Common myeloid progenitor, CD34-positive (primary cell): ENCODE measurements at places on chromosomes 16 and 17.

GRCh38 chr17:51662204-51663056 is 402.1 kb downstream of the UTP18 start:
- DNase-seq, result no peak

- DNase-seq, result no peak
Observed at GRCh38 chr16:48131201-48131935, 24.4 kb downstream of the ABCC12 start.

DNA sequence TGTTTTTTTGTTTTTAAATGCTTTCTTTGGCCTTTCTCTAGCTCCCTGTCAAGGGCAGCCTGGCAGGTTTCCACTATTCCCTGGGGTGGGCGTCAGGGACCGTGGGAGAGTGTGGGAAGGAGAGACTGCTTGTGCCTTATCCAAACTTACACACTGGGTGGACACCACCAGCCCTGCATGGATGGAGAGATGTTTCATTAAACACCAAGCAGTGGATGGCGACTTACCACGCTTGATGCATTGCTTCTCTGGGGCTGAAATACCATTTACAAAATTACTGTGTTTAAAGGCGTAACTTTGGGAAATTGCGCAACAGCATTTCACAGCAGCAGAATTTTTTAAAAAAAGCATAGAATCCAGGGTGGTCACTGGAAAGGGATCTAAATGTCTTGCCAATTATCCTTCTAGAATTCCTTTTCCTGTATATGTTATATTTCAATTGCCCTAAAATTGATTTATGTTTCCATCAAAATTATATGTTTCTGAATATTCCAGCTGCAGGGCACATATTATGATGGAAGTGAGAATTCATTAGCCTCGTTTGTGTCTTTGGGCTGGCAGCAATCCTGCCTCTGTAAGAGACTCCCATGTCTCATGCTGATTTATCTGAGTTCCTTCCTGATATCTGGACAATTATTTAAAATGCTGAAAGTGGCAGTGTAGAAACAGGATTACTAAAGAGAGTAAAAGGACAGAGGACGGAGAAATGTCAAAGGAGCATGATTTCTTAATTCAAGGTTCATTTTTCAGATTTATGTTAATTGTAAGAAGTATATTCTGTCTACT is 247.3 kb downstream of the GRIN2A start:
- DNase-seq, result no peak

- DNase-seq, result no peak
Observed at GRCh38 chr17:31794111-31794510, 64.9 kb downstream of the COPRS start.

- DNase-seq, result no peak
Observed at GRCh38 chr17:29740017-29740416, 117.3 kb upstream of the CORO6 start.

DNA sequence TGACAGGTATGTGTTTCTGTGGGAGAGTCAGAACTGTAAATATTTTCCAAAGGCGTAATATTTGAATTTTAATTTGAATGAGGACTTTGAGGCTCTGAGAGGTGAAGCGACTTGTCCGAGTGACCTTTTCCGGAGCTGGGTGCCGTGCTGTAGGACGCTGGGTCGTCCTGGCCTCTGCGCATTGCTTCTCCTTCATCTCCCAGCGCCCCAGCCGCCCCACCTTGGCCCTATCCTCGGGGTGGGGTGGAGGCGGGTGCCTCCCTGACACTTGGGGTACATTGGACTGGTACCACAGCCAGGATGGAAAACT is 147.8 kb downstream of the SPECC1 start:
- DNase-seq, result no peak

GRCh38 chr16:87681981-87682570 is 79.8 kb downstream of the JPH3 start:
- peak; percentile 59 for DNase-seq

DNA sequence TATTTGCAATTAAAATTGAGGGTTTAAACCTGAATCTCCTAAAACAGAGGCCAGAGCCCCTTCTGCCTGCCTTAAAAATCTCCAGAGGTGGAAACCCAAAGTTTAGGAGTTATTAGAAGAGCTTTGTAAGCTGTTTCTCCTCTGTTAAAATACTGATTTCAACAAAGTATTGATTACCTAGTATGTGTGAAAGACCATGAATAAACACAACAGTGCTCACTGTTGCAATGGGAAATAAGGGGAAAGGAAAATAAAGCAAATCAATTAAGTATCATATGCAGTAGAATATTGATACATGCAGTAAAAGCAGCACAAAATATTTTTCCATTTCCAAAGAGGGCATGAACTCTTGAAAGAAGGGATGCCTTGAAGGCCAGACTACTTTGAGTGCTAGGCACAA is 14.7 kb downstream of the CDR2 start:
- DNase-seq, result no peak

DNA sequence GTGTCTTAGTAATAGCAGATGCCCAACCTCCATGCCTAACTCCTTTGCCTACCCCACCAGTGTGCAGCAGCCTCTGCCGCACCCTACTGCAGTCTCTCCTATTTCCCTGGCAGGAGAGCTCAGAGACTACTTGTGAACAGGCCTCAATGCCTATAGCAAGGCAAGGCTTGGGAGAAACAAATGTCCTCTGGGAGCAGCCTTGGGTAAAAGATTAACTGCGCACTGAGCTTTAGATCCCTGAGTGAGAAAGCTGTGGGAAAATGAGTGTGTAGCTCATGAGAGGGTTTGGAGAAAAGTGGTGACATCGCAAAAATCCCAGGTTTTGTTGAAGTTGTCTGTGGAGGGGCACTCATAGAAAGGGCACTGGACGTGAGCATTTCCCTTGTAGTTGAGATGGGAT is 335.8 kb downstream of the WWOX start:
- no peak for DNase-seq

DNA sequence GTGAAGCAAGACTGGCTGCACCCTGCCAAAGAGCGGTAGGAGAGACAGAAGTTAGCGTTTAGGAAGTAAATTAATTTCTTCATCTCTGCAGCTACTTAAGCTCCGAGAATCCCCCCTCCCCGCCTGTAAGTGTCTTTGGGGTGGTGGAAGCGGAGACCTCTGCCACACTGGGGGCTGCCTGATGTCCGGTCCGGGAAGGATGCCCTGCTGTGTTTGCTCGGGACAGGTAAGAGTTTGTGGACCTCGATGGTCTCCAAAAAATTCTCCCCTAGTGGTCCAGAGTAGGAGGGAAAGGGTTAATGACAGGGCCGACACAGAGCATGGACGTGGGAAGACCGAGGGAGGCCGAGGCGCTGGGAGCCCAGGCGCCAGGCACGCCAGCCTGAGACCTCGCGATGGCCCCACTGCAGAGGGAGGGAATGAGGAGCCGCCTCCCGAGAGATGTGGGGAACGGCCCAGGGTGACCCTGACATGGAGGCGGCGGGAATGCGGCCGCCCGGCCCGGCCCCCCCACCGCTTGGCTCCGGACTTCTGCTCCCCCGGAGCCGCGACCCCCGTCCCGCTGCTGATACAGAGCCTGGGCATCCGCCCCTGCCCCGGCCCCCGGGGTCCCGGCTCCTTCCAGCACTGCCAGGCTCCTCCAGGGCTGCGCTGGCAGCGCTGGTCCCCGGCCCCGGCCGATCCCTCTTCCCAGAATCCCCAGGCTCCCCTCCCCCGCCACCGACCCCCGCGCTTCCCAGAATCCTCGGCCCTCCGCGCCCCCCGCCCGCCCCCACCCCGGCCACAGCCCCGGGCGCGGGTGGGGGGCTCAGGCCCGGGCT is 680 bp downstream of the ZNF629 start:
- no peak for DNase-seq

GRCh38 chr16:228852-229730 is at the start of gene LUC7L:
TSS of gene LUC7L (minus strand) at chr16:229449. CDS start at chr16:229339, 110 bp downstream.
- peak; percentile 90 for DNase-seq
